Naive thymus-derived CD8-positive, alpha-beta T cell (primary cell): ENCODE measurements at places on chromosomes 11 and 22.
A peak's percentile ranks its signal among the peaks of the same experiment; 100 is the strongest.

- no peaks in the 10 kb centered on the region for H3K27me3 ChIP-seq
- peaks cover 30% of the 10 kb centered on the region for H3K36me3 ChIP-seq
- DNase-seq = no peak
- peak overlapping the region; percentile 88 for H3K27ac ChIP-seq
- peaks cover 44% of the 10 kb centered on the region for H3K4me1 ChIP-seq
Measured at GRCh38 chr22:40519948-40520331, 116.6 kb downstream of the MRTFA start.

- DNase-seq = no peak
- no peak overlapping the region for H3K4me3 ChIP-seq
- H3K36me3 ChIP-seq = peaks cover 38% of the 10 kb centered on the region
Measured at GRCh38 chr11:72327606-72328005, 83.6 kb upstream of the PHOX2A start.

GRCh38 chr22:20574920-20575353, 67.5 kb downstream of the MED15 start:
- H3K36me3 ChIP-seq = peaks cover 38% of the 10 kb centered on the region
- H3K4me1 ChIP-seq = peaks cover 24% of the 10 kb centered on the region
- no peak overlapping the region for H3K27ac ChIP-seq

GRCh38 chr11:59578369-59578768, 37.2 kb downstream of the OSBP start:
- H3K27ac ChIP-seq = peak overlapping the region; percentile 58
- no peaks in the 10 kb centered on the region for H3K27me3 ChIP-seq
- no peak overlapping the region for H3K4me3 ChIP-seq
- no peak for DNase-seq
- no peaks in the 10 kb centered on the region for H3K4me1 ChIP-seq
- peaks cover 89% of the 10 kb centered on the region for H3K36me3 ChIP-seq

- H3K4me3 ChIP-seq = no peak overlapping the region
- H3K27me3 ChIP-seq = no peaks in the 10 kb centered on the region
- peaks cover 51% of the 10 kb centered on the region for H3K4me1 ChIP-seq
- DNase-seq = no peak
- H3K36me3 ChIP-seq = peaks cover 5% of the 10 kb centered on the region
Measured at GRCh38 chr22:17941471-17942406, 82.6 kb downstream of the MICAL3 start.

DNA sequence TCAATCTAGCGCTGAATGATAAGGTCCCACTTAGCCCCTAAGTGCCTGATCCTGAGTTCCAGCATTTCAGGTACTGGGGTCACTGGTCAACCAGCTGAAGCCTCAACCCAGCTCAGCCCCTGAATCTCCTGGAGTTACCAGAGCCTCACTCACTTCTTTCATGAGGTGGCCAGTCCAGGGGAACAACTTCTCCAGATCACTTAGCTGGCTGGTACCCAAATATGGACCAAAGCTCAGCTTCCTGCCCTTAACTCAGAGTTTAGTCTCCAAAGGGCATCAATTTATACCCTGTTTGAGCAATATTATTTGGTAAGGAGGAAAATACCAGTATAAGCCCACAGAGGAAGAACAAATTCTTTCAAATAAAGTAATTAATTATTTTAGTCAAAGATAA, 105.6 kb downstream of the SLC1A2 start:
- H3K27me3 ChIP-seq = no peaks in the 10 kb centered on the region
- H3K4me3 ChIP-seq = no peak overlapping the region
- no peaks in the 10 kb centered on the region for H3K36me3 ChIP-seq
- no peak overlapping the region for H3K27ac ChIP-seq
- DNase-seq = no peak

DNA sequence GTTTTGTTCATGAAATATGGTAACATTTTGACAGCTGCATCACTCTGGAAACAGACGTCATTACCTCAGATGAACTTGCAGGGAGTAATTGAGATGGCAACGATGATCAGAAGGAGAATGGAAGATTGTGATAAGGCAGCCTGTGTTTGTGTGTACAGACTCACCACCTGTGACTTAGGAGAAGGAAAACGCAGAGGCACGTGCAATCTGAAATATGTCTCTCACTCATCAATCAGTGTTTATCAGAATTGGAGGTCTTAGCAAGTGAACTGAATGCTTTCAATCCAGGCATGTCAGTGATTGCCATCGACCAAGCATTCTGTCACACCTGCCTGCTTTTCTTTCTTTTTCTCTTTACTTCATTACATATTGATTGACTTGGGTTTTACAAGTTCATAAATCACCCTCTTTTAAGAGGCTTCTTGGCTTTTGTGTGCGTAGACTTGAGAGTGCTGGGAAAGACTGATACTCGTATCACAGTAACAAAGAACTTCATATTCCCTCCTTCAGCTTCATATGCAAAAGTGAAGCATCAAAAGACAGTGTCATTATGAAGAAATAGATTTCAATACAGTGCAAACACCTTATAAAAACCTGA, 24.6 kb downstream of the FAT3 start:
- H3K4me3 ChIP-seq = no peak overlapping the region
- H3K4me1 ChIP-seq = no peaks in the 10 kb centered on the region
- DNase-seq = no peak

DNA sequence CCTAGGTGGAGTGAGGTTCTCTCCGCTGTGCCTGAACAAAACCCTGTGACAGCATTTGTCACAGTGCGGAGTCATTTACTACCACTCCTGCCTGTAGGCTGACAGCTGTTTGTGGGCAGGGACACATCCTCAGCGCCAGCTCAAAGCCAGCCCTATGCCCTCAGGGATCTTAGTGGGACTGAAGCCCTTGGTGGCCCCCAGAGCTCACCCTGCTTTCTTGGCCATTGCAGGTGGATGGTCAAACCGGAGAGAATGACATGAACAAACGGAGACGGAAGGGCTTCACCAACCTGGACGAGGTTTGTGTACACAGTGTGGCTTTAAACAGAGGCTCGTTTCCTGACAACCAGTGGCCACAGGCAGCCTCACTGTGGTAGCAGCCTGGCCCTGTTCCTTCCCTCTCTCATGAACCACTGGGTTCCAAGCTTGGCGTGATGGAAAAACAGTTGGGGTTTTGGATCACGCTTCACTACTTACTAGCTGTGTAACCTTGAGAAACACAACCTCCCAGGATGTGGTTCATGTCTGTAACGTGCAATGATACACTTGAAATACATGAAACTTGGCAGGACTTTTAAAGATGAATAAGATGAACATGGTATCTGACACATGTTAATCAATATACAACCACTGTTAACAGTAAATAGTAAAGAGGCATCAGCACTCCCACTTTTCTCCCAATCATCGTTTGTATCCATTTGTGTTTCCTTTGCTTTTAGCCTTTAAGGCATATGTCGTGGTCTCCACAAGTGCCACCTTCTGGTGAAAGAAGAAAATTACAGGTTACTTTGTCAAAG, 125.8 kb downstream of the MICAL2 start:
- H3K27ac ChIP-seq = peak overlapping the region; percentile 93
- H3K36me3 ChIP-seq = peaks cover 2% of the 10 kb centered on the region
- peaks cover 13% of the 10 kb centered on the region for H3K4me1 ChIP-seq
- H3K27me3 ChIP-seq = no peaks in the 10 kb centered on the region
- DNase-seq = peak; percentile 74

DNA sequence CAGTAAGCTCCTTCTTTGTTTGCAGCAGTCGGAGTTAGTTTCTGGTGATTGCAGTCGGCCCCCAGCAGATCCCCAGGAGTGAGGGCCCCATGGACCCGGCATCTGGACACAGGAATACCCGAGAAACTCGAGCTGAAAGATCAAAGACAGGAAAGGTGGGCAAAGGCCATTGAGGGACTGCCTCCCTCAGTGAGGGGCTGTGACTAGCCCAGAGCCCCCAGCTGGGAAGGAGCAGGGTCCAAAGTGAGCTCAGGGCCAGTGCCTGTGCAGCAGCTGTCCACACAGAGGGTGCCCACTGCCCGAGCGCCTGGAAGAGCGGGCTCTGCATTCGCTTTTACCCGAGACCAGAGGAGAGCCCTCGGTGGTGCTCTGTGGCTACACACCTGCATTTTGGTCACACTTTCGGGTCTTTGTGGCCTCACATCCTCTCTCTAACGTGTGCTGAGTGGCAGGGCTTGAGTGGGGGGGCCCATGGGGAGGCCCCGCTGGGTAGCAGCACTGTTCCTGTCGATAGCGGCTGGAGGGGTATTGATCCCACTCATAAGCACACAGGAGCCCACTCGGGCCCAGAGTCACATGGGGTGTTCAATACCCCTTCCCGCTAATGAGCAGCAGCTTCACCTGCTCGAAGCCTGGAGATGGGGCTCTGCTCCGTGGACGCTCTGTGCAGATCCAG, 532.9 kb downstream of the TBC1D22A start:
- no peaks in the 10 kb centered on the region for H3K36me3 ChIP-seq
- H3K4me3 ChIP-seq = no peak overlapping the region
- H3K27ac ChIP-seq = no peak overlapping the region
- no peaks in the 10 kb centered on the region for H3K4me1 ChIP-seq

- H3K27me3 ChIP-seq = no peaks in the 10 kb centered on the region
- no peaks in the 10 kb centered on the region for H3K36me3 ChIP-seq
- DNase-seq = no peak
- H3K4me3 ChIP-seq = no peak overlapping the region
Measured at GRCh38 chr11:79375818-79376550, 64.8 kb downstream of the TENM4 start.

DNA sequence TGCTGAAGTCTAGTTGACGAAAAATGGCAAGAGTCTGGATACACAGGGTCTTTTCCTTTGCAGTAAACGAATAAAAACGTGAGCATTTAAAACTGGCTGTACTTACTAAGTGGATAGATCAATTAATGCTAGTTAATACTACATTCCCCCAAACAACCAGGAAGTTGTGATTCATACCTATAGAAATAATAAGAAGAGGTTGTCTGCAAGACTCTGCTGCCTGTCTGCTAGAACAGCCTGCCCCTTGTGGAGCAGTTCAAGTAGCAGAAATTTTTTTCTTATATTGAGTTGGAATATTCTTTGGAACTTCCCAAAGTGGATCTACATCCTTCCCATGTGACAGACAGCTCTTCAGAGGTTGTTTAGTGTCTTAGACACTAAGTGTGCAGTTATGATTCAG, 86.8 kb downstream of the TEAD1 start:
- no peak overlapping the region for H3K4me3 ChIP-seq
- H3K36me3 ChIP-seq = no peaks in the 10 kb centered on the region
- H3K27me3 ChIP-seq = peaks cover 20% of the 10 kb centered on the region
- no peak for DNase-seq
- no peak overlapping the region for H3K27ac ChIP-seq

GRCh38 chr11:37109286-37109585, 511.2 kb upstream of the RAG2 start:
- H3K4me1 ChIP-seq = no peaks in the 10 kb centered on the region
- no peak for DNase-seq
- no peak overlapping the region for H3K4me3 ChIP-seq
- no peaks in the 10 kb centered on the region for H3K36me3 ChIP-seq
- no peaks in the 10 kb centered on the region for H3K27me3 ChIP-seq
- no peak overlapping the region for H3K27ac ChIP-seq

DNA sequence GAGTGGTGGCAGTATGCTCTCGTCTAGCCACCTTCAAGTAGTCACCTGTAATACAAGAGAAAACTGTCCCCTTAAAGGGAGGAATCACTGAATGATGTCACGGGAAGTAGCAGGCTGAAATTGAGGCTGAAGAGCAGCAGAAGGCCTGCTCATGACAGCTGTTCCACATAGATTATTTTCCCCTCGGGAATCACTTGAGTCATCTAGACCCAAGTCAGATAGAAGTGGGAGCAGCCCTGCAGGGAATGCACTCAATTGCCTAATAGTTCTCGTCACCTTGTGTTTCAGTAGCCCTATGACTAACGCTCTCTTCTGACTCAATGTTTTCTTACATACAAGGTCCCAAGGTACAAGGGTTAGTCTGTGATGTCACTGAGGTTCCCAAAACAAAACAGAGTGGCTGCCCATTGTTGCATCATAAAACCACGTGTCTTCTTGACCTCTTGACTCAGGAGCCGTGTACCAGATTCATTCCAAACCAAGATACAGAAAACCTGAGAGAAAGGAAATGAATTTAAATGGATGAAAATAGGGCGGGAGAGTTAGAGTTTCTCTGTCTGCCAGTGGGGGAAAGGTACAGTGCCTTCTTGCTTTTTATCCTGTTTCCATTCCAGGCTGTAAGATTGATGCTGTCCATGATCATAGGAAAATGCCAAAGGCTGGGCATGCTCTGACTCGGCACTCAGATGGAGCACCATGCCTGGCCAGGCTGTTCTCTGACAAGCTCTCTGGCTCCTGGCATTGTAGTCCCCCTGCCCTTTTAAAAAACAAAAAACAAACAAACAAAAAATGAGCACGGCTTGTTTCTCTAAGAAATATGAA, 21.6 kb upstream of the C11orf96 start:
- no peaks in the 10 kb centered on the region for H3K27me3 ChIP-seq
- H3K27ac ChIP-seq = no peak overlapping the region
- H3K36me3 ChIP-seq = peaks cover 54% of the 10 kb centered on the region
- DNase-seq = no peak
- H3K4me3 ChIP-seq = no peak overlapping the region

- no peaks in the 10 kb centered on the region for H3K27me3 ChIP-seq
- peak overlapping the region; percentile 11 for H3K4me3 ChIP-seq
- no peak for DNase-seq
- H3K4me1 ChIP-seq = peaks cover 28% of the 10 kb centered on the region
Measured at GRCh38 chr11:35318977-35319925, 100.1 kb downstream of the SLC1A2 start.

DNA sequence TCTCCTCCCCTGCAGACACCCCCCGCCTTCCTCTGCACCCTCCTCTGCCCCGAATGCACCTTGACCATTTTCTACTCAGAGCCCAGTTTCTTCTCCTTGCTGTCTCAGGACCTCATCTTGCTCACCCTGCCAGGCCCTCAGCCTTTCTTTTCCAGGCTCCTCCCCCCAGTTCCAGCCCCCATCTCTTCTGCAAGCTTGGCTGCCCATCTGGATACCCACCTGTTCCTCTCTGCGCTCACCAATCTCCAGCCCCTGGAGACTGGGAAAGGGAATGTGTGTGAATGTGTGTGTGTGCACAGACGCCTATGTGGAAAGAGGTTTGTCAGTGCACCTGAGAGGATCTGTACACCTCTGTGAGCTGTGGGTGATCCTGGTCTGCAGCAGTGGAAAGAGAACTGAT, 36.4 kb downstream of the SLC22A12 start:
- H3K27ac ChIP-seq = no peak overlapping the region
- no peak for DNase-seq
- no peak overlapping the region for H3K4me3 ChIP-seq
- H3K4me1 ChIP-seq = peaks cover 2% of the 10 kb centered on the region
- H3K36me3 ChIP-seq = no peaks in the 10 kb centered on the region

- H3K27me3 ChIP-seq = no peaks in the 10 kb centered on the region
- no peak overlapping the region for H3K27ac ChIP-seq
- no peaks in the 10 kb centered on the region for H3K36me3 ChIP-seq
- DNase-seq = no peak
- peaks cover 41% of the 10 kb centered on the region for H3K4me1 ChIP-seq
Measured at GRCh38 chr11:67644042-67644441, 4.5 kb upstream of the TBX10 start.
